ENCODE measurements at places on chromosomes 4 and X.

DNA sequence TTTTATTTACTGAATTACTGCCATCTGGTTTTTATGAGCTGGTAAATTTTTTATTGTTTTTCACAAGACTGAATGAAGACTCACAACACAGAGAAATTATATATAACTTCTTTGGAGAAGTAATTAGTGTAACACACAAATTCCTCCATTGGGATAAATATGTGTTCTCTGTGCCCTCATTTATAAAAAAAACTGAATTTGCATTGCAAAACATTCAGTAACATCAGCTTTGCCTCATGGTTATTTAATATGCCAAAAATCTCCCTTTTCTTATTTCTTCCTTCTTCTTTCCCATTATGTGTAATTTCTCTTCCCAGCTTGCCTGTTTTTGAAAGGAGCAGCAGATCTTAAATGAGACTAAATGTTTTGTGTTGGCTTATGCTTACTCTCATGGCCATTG is 18.5 kb downstream of the CASP6 start:
- no peak overlapping the region for H3K4me3 ChIP-seq
- H3K36me3 ChIP-seq = peaks cover 25% of the 10 kb centered on the region
- H3K27ac ChIP-seq = no peak overlapping the region
- no peaks in the 10 kb centered on the region for H3K27me3 ChIP-seq

DNA sequence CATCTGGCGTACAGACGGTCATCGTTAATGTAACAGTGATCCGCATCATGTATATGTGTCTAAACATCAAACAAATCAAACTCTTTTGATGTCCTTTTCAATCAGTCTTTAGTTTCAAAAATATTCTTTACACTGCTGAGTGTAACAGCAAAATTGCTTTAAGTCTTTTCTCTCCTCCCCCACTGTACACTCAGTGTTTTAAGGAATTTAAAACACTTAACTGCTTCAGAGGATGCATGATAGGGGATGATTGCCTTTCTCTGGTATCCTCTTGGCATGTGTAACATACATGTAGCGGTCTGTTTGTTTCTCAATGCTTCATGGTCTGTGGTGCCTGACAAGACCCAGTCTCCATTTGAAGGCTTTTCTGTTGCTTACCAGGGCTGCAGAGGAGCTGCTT is 41.6 kb downstream of the LIMCH1 start:
- no peak for DNase-seq
- H3K27me3 ChIP-seq = no peaks in the 10 kb centered on the region
- no peaks in the 10 kb centered on the region for H3K4me1 ChIP-seq
- H3K36me3 ChIP-seq = no peaks in the 10 kb centered on the region

DNA sequence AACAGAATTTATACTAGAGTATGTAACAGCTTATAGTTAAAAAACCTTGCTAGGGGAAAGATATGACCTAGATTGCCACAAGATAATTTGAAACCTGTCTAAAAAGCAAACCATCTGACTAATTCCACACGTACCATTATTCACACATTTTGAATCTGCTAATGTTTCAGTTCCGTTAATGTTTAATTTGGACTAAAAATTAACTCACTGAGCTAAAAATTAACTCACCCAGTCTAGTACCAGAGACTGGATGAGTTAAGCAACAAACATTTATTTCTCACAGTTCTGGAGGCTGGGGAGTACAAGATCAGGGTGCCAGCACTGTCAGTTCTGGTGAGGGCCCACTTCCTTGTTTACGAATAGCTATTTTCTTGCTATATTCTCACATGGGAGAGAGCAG is 231.5 kb upstream of the DIAPH2 start:
- no peak for DNase-seq
- no peak overlapping the region for H3K4me3 ChIP-seq
- H3K4me1 ChIP-seq = no peaks in the 10 kb centered on the region
- no peaks in the 10 kb centered on the region for H3K27me3 ChIP-seq
- H3K36me3 ChIP-seq = no peaks in the 10 kb centered on the region

DNA sequence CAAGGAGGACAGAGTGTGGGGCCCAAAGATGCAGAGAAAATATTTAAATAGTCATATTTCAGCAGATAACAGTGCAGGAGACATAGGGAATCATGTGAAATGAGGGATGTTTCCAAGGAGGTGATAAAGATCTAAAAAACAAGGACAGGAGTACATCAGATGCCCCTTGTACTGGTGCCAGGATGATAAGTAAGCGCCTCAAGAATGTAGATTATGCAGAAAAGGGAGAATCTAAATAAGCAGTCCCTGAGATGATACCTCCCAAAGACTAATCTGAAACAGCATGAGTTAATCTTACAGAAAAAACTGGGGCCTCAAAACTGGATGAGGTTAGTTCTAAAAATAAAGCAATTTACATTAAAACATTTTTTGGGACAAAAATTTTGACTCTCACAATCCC is 136.1 kb upstream of the WDFY3 start:
- H3K27me3 ChIP-seq = no peaks in the 10 kb centered on the region
- no peak for DNase-seq
- no peak overlapping the region for H3K4me3 ChIP-seq
- no peak overlapping the region for H3K27ac ChIP-seq
- no peaks in the 10 kb centered on the region for H3K4me1 ChIP-seq

DNA sequence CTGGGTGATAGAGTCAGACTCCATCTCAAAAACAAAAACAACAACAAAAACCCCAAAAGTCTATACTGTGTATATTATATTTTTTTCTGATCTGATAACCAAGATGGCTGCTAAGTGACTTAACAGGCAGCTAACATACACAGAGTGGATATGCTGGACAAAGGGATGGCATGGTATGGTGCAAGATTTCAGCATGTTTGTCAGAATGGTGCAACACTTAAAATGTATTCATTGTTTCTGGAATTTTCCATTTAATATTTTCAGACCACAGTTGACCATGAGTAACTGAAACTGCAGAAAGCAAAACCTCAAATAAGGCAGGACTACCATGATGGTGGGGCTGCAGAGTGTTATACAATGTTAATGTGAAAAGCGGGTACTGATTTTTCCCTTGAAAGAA is 6.1 kb upstream of the BOD1L1 start:
- no peak for DNase-seq
- H3K27me3 ChIP-seq = no peaks in the 10 kb centered on the region
- no peak overlapping the region for H3K4me3 ChIP-seq
- no peaks in the 10 kb centered on the region for H3K4me1 ChIP-seq

GRCh38 chrX:69506617-69507499 is 2.7 kb downstream of the NALF2 start:
- peak overlapping the region; percentile 86 for H3K27ac ChIP-seq
- H3K36me3 ChIP-seq = no peaks in the 10 kb centered on the region
- no peak for DNase-seq
